Iris pigment epithelial cell (primary cell): ENCODE measurements at places on chromosomes 2 and 18.

- no peak for DNase-seq
Measured at GRCh38 chr18:38539856-38540255, 974.3 kb upstream of the CELF4 start.

- DNase-seq = no peak
Measured at GRCh38 chr18:78893281-78894032, 86.2 kb upstream of the SALL3 start.

DNA sequence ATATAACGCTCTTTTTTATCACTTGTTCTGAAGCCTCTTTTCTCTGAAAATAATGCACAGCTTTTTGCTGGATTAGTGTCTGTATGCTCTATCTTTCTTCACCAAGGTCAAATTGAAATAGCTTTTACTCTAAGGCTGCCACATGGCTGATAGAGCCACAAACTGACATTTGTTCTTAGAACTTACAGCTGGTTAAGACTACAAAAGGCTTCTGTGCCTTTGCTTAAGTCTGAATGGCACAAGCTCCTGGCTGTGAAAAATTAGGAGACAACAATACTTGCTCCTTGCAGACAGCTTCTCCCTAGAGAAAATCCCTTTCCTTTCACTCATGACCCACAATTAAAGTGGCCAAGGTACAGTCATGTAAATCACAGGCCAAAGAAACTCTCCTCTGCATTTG, 515.3 kb downstream of the DSC3 start:
- DNase-seq = no peak

- no peak for DNase-seq
Measured at GRCh38 chr18:604771-605170, 8.0 kb downstream of the CLUL1 start.
